ENCODE measurements at places on chromosomes 16 and 17.

GRCh38 chr17:36057911-36058310 lies 6.2 kb upstream of the CCL18 start:
- DNase-seq, result no peak

DNA sequence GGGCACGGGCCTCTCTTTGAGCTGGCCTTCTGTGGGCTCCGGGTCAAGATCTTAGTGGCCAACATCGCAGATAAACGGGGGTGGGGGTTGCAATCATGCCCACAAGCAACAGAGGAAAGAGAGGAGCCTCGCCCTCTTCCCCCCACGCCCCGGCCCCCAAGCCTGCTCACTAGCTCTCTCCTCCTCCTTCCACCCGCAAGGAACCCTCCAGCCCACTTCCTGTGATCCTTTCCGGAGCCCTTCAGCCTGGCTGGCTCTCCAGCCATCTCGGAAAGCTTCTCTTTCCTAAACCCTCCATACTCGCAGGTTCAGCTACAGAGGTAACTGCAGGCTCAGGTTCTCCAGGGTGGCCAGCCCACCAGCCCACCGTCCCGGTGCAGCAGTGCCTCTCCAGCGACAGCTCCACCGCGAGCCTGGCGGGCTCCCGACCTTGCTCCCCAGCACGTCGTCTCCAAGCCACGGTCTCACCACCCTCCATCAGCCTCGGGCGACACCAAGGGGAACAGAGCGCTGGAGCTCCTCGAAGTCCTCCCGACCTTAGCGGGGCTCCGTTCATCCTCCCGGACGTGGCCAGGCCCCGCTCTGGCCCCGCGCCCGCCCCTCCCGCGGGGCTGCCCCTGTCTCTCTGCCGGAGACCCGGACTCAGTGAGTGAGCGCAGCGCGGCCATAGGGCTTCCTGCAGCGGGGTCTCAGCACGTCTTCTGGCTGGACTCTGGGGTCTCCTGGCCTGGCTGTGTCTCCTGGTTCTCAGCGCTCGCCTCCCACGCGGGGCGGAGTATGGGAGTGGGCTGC lies 12.9 kb upstream of the ODF4 start:
- no peak for DNase-seq

- no peak for DNase-seq
These were observed 45.1 kb downstream of the ABCA9 start for GRCh38 chr17:69015631-69016030.

DNA sequence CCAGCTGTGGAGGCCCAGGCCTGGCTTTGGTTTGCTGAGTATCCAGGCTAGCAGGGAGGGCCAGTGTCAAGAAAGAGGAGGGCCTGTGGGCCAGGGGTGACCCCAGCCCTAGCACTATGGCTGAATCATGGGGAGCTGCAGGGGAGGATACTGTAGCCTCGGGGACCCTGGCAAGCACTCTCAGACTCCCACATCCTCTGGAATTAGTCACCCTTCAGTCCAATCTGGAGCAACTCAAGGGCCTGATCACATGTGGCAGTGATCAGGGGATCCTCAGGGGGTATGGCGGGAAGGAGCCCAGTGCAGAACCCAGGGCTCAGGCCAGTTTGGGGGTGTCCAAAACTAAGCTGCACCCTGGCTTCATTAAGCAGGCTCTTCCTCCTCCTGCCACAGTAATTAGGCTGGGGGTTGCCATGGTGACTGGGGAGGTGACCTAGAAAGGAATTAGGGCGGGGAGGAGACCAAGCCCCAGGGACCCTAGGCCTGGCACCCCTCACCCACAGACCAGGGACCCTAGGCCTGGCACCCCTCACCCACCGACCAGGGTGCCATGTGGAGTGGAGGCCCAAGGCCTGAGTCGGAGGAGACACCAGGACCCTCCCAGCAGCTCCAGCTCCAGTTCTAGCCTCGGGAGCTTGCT lies 5.8 kb downstream of the NLGN2 start:
- DNase-seq, result no peak

- no peak for DNase-seq
These were observed 425 bp downstream of the SGSH start for GRCh38 chr17:80219763-80220053.

- DNase-seq, result no peak
These were observed 5.2 kb upstream of the HOXB5 start for GRCh38 chr17:48598736-48599135.

DNA sequence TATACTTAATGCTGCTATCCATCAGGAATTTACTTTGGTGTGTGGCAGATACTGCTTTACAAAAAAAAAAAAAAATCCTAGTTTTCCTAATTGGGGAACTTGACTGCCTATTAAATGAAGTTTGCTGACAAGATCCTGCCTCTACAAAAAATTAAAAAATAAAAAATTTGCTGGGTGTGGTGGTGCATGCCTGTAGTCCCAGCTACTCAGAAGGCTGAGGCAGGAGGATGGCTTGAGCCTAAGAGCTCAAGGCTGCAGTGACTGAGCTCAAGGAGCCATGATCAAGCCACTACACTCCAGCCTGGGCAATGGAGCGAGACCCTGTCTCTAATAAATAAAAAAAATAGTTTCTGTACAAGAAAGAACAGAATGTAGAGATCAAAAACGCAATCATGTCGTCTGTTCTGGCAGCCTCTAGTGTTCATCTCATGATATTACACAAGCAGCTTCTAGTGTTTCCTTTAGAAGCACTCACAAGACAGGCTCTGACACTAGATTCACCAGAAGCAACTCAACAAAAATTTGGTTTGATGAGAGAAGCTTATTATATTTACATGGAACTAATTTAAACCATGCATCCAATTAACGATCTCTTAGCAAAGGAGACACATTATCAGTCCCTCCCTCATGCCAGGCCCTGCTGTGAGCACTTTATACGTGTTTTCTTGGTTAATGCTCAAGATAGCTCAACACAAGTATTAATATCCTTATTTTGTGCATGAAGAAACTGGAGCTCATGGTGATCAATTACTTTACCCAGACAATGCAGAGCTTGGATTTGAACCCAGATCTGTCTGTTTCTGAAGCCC lies 6.8 kb upstream of the KRTAP17-1 start:
- no peak for DNase-seq

- DNase-seq, result no peak
These were observed 3.3 kb upstream of the ZG16 start for GRCh38 chr16:29774730-29775129.

- no peak for DNase-seq
These were observed 7.9 kb upstream of the BAIAP2 start for GRCh38 chr17:81027038-81027437.

DNA sequence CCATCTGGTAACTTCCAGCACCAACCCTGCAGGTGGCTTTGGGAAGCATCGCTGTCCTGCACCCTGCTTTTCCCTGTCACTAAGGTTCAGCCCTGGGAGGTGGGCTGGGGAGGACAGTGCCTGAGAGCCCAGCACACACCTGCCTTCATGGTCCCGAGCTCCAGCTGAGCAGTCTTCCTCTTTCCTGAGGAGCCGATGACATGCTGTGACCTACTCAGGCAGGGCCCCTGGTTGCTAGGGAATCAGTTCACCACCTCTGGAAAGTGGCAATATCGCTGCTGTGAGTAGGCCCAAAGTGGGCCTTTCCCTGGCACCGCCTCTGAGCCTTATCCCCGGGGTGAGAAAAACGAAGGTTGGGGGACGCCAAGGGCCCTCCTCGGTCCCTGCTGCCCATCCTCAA lies 17.9 kb downstream of the ST3GAL2 start:
- no peak for DNase-seq

GRCh38 chr16:30986129-30986991 lies 1.4 kb downstream of the HSD3B7 start:
- no peak for DNase-seq

DNA sequence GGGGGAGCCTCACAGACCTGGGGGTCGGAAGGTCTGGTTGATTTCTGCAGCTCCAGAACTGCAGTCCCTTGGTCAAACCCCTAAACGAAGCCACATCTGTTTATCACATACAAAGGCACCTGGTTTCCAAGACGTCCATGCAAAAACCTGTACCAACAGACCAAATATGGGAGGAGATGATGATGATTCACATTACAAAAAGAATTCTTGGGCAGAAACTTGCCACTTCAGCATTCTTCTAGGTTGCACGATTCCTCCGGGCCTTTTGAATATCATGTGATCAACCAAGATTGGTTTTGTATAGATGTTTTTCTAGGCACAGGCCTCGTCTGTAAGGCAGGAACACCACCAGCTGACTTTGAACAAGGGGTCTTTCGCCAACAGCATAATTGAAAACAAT lies 466.3 kb downstream of the SOX9 start:
- DNase-seq, result no peak

- DNase-seq, result no peak
These were observed 17.1 kb upstream of the C17orf58 start for GRCh38 chr17:68013385-68013784.

DNA sequence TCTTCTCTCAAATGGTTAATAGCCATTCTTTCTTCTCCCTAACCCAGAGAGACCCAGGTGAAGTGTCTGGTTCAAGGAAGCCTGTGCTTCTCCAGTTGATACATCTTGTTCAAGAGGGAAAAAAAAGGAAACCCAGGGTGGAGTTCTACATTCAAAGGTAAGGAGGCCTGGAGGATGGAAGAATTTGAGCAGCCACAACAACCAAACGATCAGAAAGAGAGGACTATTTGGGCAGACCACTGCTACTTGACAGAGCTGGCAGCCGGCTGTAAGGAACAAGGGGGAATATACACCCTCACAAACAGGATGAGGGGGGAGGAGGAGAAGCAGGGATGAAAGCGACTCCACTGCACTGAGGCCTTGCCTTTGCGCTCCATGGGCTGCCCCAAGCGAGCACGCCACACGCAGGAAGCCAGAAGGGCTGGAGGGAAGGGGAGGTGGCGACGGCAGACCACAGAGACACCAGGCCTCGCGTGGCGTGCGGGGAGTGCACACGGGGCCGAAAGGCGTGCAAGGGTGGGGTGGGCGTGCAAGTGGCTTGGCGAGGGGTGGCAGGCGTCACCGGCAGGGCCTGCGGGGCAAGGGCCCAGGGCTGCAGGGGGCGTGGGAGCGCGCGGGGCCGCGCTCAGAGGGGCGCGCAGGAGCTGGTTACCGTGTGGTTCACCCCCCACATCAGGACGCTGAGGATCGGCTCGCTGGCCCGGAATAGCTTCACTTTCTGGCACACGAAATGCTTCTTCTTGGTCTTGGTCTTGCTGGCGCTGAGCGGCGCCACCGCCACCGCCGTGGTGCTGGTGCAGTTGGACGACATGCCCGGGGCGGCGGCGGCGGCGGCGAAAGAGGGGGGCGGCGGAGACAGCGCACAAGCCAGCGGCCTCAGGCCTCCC lies 499 bp downstream of the PIP4K2B start:
- DNase-seq, result peak; percentile 59

DNA sequence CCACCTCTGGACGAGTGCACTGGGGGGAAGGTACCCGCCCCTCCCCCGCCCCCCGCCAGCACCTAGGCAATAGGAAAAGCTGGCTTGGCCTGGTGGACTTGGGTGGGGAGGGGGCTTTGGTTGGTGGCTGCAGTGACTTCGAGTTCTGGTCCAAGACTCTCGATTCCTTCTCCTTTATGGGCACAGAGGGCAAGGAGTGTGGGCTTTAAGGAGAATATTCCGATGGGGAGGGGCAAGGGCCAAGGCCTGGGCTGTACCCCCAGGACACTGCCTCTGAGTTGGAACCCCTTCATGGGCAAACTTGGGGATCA lies 409 bp downstream of the ACSF2 start:
- DNase-seq, result no peak

- no peak for DNase-seq
These were observed 14.0 kb upstream of the STAC2 start for GRCh38 chr17:39239640-39240314.

GRCh38 chr17:48908853-48909394 lies 717 bp downstream of the UBE2Z start:
- peak; percentile 21 for DNase-seq

GRCh38 chr17:18257982-18258355 lies 569 bp downstream of the FLII start:
- peak; percentile 79 for DNase-seq

DNA sequence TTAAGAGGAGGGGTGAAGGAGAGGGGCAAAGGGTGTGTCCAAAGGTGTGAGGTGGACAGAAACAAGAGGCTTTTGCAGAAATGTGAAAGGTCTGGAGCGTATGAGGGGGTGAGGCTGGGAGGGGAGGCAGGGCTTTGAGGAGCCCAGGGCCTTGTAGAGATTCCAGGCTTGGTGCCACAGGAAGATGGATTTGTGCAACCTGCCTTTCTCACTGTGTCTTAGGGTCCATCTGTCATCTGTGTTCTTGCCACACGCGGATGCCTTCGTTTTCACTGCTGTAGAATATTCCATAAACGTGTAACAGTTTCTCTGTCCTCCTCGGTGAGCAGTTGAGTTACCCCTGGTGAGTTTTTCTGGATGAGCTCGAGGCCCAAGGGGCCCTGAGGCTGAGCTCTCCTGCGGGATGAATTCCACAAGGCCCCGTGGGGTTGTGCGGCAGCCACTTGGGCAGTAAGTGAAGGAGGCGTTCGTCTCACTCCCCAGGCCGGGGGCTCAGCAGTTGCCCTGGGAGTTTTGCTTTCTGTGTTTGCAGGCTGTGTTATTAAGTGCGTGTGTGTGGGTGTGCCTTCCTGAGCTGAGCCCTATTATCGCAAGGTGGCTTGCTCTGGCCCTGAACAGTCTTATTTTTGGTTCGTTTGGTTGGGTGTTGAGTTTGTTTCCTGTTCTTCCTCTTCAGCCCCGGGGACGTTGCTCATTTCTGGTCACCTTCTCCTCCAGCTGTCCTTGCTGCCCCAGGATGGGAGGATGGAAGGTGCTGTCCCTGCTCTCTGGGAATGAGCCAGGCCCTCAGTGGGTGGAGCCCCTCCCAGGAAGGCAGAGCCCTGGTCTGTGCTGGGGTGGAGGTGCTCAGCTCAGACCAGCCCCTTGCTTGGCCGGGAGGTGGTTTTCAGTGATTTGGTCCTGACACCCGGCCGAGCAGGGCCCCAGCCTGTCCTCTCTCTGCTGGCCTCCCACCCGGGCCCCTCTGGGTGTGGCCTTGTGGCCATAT lies 28.4 kb downstream of the BAIAP2 start:
- DNase-seq, result no peak

DNA sequence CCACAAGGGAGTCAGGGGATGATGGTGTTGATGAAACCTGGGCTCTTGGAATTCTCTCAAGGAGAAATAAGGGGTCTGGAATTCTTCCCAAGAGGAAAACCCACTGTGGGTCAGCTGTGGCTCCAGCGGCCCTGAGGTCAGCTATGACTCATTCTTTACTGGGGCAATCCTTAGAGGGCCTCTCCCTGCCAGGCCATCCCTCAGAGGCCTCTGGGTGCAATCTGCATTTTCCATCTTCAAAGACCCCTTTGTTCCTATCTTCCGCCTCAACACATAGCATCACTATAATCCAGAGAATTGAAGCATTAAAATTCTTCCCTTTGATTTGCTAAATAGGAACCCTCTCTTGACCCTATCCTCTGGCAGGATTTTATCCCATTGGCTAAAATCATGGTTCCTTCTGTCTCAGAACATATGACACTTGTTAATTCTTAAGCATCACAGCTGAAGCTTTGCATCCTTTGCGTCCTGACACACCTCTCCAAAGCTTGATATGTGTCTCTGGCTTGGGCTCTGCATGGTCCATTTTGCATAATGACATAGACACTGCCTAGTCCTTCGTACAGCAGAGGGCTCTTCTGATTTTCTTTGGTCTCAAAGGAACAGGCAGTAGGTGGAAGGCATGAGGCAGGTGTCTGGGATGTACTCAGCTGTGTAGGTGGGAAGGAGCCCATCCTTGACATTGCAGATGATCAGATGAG lies 4.4 kb upstream of the KRT37 start:
- no peak for DNase-seq

GRCh38 chr16:85948616-85949265 lies 49.8 kb downstream of the IRF8 start:
- no peak for DNase-seq

- no peak for DNase-seq
These were observed 23.7 kb upstream of the PMFBP1 start for GRCh38 chr16:72195609-72196008.

GRCh38 chr16:56259425-56259779 lies 68.1 kb downstream of the GNAO1 start:
- DNase-seq, result no peak
